Gastroesophageal sphincter (tissue), 4 donors: ENCODE measurements at places on chromosomes 13 and 19.

DNA sequence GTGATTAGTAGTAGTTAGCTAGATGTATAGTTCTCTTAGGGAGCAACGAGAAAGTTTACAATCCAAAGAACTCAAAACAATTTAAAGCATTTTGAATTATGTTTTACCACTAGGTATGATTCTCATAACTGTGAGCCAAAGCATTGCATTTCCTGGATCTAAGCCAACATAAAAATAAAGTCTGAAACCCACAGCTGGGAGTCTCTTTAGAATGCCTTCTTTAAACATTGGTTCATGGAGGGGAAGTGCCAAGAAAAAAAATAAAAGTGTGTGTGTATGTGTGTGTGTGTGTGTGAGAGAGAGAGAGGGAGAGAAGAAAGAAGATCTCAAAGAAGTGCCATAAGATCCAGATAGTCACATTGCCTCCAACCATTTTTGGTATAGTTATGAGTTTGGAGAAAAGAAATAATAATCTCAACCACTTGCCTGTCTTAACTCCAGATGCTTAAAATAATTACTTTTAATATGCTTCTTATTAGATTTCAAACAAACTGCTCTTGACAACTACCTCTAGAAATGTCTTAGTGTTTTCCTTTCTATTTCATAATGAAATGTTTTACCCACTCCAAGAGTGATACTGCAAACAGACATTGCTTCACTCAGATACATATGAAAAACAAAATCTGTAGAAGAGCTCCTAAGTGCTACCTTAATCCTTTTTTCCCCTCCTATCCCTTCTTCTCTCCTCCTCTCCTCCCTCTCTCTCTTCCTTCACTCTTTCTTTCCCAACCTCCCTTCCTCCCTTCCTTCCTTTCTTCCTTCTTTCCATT lies 554.1 kb downstream of the KCTD12 start:
- H3K36me3 ChIP-seq, result no peaks in the 10 kb centered on the region
- H3K27me3 ChIP-seq, result no peaks in the 10 kb centered on the region
- H3K4me3 ChIP-seq, result no peak overlapping the region
- peak overlapping the region; percentile 63 for H3K27ac ChIP-seq
- ATAC-seq, result no peak

DNA sequence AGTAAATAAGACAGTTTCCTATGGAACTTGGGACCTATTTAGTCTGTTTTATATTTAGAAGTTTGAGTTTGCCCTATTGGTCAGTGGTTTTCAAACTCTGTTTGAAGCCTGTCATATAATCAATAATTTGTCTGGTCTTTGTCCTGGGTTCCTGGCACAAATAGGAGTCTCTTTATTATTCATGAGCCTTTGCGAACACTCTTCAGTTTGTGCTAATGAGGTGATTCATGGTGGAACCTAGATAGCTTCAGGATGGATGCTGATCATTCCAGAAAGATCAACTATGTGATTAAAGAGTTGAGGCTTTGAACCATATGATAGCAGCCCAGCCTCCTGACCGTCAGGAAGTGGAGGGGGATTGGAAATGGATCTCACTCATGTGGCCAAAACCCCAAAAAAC lies 10.0 kb upstream of the VWA8 start:
- H3K27me3 ChIP-seq, result no peaks in the 10 kb centered on the region
- no peaks in the 10 kb centered on the region for H3K36me3 ChIP-seq
- H3K4me1 ChIP-seq, result no peaks in the 10 kb centered on the region
- H3K4me3 ChIP-seq, result no peak overlapping the region
- ATAC-seq, result no peak
- H3K27ac ChIP-seq, result no peak overlapping the region

GRCh38 chr19:18571564-18572344 lies at the start of gene UBA52:
TSS of gene UBA52 (plus strand) at chr19:18571857. CDS start at chr19:18573301, 1,444 bp downstream.
- no peaks in the 10 kb centered on the region for H3K27me3 ChIP-seq
- peak; percentile 97 for ATAC-seq
- H3K27ac ChIP-seq, result peak within 1 kb of the TSS; percentile 96

DNA sequence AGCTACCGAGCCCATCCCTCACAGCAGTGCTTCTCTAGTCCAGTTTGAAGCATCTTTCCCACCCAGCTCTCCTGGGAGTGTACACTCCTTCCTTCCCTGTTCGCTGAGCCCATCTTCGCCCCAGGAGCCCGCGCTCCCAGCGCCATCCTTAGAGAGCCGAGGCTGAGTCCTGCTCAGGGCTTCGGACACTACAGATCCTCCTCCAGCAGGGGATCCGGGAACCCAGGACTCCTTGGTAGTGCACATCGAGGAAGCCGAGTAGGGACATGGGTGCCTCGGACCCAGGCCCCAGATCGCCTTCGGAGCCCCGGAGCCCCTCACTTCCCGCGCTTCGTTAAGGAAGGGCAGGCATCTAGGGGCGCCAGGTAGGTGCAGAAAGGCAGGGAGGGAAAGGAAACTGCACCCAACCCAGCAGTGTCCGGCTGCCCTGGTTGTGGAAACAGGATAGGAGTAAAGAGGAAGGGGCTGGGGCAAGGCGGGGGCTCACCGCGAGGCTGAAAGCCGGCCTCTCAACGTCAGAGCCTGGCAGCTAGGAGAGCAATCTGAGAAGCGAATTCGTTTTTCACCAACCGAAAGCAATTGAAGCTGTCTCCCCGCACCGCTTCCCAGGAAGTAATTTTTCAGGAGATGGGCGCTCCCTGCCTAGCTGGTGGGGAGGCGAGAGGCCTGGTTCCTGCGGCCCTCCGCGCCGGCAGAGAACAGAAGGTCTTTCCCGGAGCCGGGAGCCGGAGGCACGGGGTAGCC lies 1.0 kb downstream of the PDX1 start:
- H3K27me3 ChIP-seq, result peaks cover 100% of the 10 kb centered on the region
- ATAC-seq, result peak; percentile 23
- H3K4me3 ChIP-seq, result peak overlapping the region; percentile 41
- no peak overlapping the region for H3K27ac ChIP-seq
- no peaks in the 10 kb centered on the region for H3K36me3 ChIP-seq

GRCh38 chr13:114140906-114141250 lies 8.5 kb upstream of the RASA3 start:
- no peak overlapping the region for H3K27ac ChIP-seq
- ATAC-seq, result no peak
- H3K27me3 ChIP-seq, result no peaks in the 10 kb centered on the region
- H3K4me1 ChIP-seq, result peaks cover 12% of the 10 kb centered on the region
- no peak overlapping the region for H3K4me3 ChIP-seq
- H3K36me3 ChIP-seq, result no peaks in the 10 kb centered on the region

DNA sequence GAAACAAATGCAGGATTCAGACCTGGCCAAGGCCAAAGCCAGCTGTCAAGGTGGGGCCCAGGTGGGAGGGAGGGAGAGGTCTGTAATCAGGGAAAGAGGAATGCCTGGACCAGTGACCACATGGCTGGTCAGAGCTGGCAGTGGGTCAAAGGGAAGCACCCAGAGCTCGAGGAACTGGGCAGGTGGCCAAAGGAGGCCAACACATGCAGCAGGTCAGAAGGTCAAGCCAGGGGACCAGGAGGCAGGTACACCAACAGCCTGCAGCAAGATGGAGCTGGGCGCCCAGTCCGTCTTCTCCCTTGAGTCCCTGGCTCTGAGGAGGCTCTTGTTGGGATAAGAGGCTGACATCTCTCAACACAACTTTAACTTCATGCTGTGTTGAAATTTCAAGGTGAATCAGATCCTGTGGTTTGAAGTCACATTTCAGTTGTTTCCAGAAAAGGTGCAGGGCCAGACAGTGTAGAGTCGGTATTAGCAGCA lies 17.1 kb downstream of the GPATCH1 start:
- no peak overlapping the region for H3K4me3 ChIP-seq
- H3K27me3 ChIP-seq, result no peaks in the 10 kb centered on the region
- no peak overlapping the region for H3K27ac ChIP-seq
- H3K36me3 ChIP-seq, result peaks cover 98% of the 10 kb centered on the region
- H3K4me1 ChIP-seq, result no peaks in the 10 kb centered on the region
- ATAC-seq, result no peak
